ENCODE measurements at places on chromosomes 2 and 18.

DNA sequence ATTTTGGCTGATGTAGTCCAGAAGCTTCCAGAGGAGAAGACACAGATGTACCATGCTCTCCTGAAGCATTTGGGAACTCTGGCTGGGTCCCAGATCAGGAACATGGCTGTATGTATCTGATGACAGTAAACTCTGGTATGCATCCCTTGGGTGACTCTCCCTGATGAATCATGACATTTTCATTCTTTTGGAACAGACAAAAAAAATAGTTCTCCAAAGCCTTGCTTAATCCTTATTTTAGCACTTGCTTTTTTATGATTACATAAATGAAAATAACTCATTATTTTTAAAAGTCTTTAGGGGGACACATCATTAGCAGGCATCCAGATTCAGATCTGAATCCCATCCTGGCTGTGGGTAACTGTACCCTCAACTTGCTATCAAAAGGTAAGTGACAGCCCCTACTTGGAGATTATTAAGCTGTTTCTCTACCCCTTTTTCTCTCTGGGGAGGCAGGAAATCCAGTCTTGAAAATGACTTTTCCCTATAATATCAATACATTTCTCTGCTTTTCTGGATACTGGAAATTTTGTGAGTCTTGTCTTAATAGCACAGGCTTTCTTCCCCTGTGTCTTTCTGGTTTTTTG is 23.3 kb downstream of the AOX1 start:
- peak; percentile 92 for DNase-seq

GRCh38 chr2:11579867-11580659 is 46.2 kb downstream of the GREB1 start:
- no peak for DNase-seq

DNA sequence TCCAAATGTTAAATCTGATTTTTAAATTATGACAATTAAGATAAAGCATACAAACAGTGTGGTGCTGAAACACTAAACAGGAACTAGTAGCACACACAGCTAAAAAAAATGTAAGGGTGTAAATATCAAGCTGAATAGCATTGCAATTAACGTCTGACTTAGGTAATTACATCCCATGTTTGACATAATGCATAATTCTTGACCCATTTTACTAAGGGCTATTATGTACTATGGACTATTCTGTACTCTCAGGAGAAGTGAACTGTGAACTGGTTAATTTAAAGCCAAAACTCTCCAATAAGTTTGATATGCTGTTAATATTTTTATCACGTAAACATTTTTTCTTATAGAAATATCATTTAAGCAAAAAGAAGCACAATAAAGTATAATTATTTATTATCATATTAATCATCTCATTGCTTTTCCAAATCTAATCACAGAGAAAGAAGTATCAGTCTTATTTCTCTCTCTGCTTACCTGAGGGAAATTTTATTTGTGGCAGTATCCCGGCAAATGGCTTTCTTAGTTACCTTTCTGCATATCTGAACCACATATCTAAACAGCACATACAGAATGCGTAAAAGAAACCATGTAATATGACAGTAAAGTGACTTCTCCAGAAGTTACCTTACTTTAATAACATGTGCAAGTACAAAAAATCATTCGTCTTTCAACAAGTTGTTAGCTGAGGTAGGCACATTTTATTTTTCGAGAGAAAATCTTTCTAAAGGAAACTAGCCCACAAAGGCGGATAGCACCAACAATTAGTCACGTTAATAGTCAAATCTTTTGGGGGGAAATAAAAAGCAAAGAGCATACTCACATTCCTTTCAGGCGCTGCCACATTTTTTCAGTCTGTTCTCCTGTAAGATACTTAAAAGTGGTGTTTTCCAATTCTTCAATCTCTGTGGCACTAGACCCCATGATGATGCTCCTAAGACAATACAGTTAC is 94.9 kb upstream of the PDE1A start:
- DNase-seq, result peak; percentile 9

DNA sequence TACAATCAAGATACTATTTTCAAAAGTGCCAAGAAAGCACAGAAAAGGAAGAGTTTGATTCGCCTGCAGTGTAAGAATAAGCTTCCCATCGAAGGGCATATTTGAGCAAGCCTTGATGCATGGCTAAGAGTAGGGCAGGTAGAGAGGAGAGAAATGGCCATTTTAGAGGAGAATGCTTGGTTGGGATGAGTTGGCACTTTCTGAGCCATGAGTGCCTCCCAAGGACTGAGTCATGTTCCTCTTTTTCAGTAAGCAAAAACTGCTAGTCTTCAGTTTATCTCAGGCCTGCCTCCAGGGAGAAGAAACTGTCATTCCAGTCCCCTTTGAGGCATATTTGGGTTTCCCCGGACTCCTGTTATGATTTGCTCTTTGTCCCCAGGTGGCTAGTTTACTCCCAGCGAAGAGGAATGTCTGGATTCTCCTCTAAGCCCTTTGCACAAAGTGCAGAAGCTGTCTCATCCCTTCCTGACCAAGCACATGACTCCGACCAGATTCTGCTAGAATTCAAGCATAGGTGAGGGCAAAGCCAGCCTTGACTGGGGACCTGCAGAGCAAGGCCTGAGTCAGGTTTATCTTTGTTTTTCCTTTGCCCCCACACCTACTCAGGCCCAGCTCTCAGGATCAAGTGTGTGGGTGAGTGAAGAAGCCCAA is 115.2 kb downstream of the TTC32 start:
- peak; percentile 73 for DNase-seq

DNA sequence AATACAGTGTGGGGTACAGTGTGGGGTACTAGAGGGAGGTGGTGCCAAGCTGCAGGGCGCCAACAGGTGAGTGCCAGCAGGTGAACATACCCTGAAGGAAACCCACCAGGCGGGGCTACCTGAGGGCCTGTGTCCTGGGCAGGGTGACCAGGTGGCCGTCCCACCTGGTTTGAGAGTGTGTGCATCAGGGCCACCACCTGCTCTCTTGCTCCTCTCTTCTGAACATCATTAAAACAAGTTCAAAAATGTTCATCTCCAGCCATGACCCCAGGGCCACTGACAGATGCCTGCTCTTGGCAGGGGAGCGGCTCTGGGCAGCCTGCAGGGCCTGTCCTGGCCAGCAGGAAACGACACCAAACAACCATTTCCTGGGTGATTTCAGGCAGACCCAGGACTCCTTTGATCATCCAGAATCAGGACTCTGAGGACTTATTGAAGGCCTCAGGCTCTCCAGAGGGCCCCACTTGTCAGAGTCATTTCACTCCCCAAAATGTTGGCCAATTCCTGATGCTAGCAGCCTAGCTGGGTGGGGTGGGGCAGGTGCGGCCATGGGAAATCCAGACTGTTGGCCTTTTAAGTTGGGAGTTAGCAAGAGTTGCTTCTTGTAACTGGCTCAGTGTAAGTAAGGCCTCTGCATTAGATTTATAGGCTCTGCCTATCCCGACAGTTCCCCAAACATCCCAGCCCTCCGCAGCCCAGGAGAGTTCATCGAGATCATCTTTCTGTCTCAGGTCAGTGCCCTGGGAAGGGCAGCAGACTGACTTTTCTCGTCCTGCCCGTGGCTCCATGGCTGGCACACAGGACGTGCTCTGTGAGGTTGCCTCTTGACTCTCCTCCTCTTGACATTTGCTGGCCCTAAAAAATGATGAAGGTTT is 111.5 kb upstream of the ZNF236 start:
- no peak for DNase-seq

DNA sequence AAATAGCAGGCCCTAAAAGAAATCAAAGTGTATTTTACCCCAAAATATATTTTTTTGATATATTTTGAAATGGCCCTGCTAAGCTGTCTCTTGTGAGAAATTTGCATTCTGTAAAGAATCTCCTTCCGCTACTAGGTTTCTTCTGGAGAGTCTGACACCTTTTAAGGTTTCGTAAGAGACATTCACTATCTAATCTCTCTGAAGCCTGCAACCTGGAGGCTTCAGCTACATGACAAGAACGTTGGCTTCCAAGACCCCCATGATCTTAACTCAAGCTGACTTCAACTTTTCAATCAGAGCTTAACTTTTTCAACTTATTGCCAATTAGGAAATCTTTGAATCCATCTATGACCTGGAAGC is 1894.9 kb upstream of the LRRTM1 start:
- no peak for DNase-seq

GRCh38 chr2:50952596-50952995 is 79.3 kb downstream of the NRXN1 start:
- DNase-seq, result no peak

- DNase-seq, result no peak
Measured at GRCh38 chr2:125490308-125490707, 1165.7 kb upstream of the GYPC start.

GRCh38 chr18:58505181-58505580 is 123.7 kb downstream of the ALPK2 start:
- DNase-seq, result no peak

GRCh38 chr18:57243624-57244179 is 96.8 kb downstream of the BOD1L2 start:
- DNase-seq, result no peak

- no peak for DNase-seq
Measured at GRCh38 chr2:45709137-45709536, 57.7 kb downstream of the PRKCE start.

DNA sequence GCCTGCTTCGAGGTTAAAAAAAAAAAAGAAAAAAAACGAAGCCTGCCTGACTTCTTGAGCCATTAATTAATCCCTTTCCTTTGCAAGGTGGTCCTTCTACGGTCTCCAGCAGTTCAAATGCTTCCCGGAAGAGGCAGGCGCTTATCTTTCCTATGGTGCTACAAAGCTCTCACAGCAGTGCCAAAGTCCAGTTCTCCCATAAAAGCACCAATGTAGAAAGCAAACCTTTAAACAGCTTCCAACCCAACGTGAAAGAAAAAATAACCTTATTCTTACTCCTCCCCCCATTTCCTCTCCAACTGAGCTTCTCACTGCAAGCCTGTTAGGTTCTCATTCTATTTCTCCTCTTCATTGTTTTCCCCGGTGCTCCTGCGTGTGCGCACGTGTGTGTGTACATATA is 317.4 kb upstream of the SOX11 start:
- no peak for DNase-seq

DNA sequence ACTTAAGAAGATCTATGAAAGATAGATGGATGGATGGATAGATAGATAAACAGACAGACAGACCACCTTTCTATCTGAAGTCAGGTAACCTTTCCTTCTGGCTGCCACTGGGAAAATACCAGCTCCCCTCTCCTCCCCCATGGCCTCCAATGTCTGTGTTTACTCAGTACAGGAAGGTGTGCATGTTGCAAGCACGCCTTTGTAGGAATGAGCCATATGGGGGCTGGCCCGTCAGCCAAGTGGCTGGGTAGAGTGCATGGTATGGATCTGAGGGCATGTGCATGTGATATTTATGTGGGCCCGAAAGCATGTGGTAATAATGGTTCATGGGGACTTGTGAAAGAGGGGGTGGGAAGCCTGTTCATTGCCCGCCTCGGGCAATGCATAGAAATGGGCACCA is 109.2 kb upstream of the FZD7 start:
- DNase-seq, result no peak

GRCh38 chr18:5425721-5426120 is 118.1 kb downstream of the EPB41L3 start:
- no peak for DNase-seq

- DNase-seq, result no peak
Measured at GRCh38 chr2:117774716-117775115, 39.8 kb upstream of the DDX18 start.

DNA sequence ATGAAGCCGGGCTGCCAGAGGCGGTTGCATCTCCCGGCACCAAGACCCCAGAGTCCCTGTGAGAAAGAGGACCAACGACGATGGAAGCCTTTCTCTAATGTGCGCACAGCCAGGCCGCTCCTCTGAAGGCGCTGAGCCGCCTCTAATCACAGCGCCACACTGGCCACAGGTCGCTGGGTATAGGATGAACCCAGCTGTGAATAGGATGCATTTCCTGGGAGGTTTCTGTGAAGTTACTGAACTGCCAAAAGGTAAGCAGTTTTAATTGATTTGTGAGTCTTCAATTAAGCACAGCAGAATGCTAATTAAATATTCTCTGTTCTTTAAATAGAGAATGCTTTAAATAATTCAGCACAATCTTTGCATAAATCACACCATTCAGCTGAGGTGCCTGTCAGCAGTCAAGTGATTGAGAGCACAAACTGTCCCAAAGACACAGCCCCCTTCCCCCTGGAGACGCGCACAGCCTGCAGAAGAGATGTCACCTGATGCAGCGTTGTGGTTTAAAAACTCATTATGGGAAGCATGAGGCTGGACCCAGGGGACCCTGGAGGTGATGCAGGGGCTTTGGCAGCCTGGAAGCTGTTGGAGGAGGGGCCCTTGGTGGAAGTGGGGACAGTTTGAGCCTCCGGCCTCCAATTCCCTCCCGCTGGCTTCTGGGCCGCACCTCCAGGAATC is 98.1 kb downstream of the RTP5 start:
- DNase-seq, result no peak

DNA sequence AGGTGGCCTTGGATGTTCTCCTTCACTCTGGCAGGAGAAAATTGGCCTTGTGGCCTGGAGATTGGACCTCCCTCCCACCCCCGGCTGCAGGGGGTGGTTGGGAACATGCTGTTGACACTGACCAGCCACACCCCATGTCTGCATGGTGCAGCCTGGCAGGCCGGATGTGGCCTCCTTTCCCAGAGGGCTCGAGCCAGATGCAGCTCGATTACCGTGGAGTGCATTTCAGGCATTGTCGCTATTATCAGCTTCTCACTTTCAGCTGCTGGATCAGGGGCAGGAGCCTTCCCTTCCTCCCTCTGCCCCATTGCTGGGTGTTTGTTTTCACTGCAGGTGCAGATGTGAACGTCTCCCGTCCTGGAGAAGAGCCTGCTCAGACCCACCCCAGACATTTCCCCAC is 211.0 kb upstream of the SIX2 start:
- no peak for DNase-seq

GRCh38 chr2:25324251-25324650 is 17.5 kb downstream of the DNMT3A start:
- DNase-seq, result no peak

DNA sequence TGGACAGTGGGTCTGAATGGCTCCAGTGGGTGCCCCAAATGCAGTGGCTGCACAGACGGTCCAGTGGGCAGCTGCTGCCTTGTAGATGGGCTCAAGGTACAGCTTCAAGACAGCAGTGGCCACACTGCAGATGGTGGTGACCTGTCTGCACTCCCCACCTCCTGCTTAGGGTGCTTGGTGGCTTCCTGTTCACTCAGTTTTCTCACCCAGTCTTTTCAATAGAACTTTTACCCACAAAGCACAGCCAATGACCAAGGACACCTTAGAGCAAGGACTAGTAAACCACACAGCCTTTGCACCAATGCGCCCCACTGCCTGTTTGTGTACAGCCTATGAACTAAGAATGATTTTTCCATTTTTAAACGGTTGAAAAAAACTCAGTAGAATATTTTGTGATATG is 34.9 kb downstream of the MEX3C start:
- DNase-seq, result no peak

DNA sequence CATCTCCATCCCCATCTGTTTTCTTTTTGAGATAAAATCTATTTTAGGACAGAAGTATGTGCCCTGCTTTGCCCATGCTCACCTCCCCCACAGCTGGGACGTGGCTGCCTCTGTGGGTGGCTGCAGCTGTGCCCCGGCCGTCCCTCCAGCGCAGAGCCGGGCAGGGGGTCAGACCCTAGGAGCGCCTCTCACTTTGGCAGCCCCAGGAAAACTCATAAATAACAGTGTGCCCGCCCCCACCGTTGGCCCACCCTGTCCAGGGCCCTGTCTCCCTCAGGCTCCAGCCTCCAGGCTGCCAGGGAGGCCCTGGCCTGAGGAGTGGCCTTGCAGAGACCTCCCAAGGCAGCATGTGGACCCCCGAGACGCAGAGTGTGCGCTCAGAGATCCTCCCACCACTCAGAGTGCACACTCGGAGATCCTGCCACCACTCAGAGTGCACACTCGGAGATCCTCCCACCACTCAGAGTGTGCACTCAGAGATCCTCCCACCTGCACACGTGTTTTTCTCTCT is 178.1 kb downstream of the TWIST2 start:
- no peak for DNase-seq
